Large intestine (tissue), 12 donors: ENCODE measurements at places on chromosomes 12 and 14.

- no peak for DNase-seq
Observed at GRCh38 chr12:110932046-110932445, 11.7 kb upstream of the MYL2 start.

DNA sequence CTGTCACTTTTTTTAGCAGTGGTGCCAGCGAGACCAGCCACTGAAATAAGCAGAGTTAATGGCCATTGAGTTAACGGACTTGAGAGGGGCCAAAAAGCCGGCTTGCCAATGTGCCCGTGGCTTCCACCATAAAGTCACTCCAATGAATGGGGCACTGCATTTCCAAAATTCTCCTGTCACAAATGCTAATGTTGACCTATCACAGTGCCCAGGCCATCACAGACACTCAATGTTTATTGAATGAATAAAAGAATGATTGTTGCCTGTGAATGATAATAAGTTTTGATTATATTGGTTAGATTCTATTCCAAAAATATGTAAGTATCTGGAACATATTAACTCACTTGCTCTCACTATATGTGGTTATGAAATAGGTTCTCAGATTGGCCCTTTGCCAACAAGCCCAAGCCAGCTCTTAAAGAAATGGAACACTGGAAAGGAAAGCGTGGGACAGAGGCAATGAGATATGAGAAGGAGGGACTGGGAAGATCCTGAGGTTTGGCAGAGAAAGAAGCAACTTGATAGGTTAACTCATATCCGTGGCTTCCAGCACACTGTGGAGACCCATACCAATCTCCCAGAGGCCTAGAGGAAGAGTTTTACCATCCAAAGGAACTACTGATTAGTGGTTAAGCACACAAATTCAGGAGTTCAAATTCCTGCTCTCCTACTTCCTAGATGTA is 108.7 kb downstream of the BTG1 start:
- no peak for DNase-seq

DNA sequence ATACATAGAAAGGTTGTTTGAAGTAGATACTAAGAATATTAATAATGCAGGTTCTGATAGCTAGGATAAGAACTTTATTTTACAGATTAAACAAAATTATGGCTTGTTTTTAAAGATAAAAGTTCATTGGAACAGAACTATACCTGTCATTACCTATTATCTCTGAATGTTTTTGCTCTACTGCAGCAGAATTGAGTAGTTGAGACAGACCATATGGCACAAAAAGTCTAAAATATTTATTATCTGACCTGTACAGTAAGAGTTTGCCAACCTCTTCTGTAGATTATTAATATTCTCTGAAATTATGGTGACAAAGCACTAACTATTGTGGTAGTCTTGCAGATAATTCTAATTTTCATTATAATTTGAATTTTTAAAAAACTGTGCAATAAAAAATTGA is 829.1 kb upstream of the MGAT4C start:
- no peak for DNase-seq

DNA sequence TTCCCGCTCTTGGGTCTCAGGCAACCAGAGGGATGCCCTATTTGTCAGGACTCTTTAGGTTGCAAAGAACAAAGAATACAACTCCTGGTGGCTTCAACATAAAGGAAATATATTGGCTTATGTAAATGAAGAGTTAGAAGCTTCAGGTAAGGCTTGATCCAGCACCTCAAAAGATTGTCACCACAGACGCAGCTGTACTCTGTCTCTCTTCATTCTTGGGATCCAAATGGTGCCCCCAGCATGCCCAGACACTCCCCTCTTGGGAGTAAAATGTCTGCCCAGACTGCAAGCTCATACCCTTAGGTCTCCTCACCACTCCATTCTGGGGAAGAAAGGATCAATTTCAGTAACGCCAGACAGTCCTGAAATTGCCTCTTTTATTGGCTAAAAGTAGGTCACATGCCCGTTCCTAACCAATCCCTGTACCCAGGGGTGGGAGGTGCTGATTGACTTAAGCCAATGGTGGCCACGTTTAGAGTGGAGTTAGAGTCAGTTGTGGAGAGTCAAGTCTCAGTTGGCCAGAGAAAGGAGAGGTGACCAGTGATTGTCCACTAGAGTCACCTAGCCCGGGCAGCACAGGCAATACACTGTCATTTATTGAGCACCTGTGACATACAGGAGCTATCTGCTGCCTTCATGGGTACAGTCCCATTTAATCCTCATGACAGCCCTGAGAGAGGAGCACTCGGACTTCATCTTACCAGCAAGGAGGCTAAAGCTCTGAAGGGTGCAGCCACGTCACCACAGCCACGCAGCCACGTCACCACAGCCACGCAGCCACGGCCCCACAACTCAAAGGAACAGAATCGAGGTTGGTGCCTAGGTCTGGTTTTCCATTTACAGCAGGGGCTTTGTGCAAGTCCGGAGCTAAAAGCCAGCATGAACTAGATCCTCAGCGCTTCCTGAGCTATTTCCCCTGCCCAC is 19.7 kb upstream of the BEGAIN start:
- no peak for DNase-seq

DNA sequence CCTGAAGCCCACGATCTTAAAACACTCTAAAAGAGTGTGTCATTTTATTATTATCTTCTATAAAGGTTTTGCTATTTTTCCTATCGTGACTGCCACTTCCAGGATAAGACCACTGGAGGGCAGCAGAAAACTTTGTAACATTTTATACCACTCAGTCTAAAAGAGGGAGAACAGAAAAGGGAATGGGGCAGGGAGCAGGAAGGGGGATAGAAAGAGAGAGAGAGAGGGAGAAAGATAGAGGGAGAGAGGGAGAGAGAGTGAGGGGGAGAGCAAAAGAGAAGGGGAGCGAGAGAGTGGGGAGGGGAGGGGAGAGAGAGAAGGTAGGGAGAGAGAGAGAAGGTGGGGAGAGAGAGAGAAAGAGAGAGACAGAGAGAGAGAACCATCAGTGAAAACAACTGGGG is 2.0 kb upstream of the ART4 start:
- DNase-seq: peak; percentile 57

DNA sequence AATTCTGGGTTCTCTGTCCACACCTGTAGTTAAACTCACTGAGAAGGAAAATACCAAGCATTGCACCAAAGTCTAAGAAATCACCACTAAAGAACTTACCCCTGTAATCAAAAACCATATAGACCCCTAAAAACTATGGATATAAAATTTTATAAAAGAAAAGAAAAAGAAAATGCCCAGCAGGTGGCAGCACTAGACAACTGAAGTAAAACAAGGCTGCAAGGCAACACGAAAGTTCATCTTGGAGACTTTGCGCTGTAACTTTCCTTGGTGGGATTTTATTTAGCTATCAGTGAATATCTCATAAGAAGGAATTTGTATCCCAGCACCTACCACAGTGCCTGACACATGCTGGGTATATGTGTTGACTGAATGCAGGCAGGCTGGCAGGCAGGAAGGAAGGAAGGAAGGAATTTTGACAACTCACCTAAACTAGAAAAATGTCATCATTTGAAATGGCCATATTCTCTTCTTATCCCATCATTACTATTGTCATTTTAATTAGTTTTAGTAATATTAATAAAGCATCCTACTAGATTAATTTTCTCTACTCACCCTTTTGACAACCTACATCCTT is 68.2 kb upstream of the ETV6 start:
- DNase-seq: peak; percentile 40

DNA sequence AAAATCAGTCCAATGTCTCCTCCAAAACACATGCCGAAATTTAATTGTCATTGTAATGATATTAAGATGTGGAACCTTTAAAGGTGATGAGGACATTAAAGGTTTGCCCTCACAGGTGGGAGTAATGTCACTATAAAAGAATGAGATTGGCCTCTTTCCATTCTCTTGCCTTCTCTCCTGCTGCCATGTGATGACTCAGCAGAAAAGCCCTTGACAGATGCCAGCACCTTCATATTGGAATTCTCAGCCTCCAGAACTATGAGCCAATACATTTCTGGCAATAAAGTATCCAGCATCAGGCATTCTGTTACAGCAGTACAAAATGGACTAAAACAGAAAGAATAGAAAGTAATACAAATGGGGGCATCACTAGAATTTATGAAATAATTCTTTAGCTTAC is 609.7 kb downstream of the SLC16A7 start:
- no peak for DNase-seq

DNA sequence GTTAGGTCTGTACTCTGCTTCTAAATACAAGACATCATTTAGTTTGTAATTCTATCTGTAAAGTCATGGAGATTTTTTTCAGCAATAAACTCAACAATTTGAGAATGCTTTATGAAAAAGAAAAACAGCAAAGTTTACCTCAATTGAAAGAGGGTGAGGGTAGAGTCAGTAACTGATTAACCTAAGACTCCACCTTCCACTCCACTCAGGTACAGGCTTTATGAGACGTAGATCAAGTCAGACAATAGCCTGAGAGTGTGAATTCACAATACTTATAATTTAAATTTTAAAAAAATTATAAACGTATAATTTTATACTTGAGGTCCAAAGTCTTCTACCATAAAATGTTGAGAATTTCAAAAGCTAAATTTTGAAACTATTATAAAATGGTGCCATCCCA is 45.9 kb downstream of the BCL2L14 start:
- DNase-seq: no peak
